ENCODE measurements at places on chromosomes 11 and 22.

DNA sequence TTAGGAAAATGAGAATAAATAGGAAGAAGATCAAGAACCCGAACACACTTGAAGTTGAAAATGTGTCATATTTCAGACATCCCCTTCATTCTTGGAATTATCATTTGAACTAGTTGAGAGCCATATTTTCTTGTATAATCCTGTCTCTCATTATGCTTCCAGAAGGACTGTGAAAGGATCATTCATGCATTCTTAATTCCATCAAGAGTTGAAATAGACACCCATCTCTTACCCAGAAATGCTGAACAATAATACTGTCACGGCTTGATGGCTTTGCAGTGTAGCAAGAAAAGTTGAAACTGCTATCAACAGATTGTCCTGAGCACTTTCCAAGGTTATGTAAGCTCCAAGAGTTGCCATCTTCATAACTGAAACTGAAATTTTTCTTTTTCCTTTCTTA is 79.7 kb downstream of the ARHGAP42 start:
- DNase-seq: no peak

DNA sequence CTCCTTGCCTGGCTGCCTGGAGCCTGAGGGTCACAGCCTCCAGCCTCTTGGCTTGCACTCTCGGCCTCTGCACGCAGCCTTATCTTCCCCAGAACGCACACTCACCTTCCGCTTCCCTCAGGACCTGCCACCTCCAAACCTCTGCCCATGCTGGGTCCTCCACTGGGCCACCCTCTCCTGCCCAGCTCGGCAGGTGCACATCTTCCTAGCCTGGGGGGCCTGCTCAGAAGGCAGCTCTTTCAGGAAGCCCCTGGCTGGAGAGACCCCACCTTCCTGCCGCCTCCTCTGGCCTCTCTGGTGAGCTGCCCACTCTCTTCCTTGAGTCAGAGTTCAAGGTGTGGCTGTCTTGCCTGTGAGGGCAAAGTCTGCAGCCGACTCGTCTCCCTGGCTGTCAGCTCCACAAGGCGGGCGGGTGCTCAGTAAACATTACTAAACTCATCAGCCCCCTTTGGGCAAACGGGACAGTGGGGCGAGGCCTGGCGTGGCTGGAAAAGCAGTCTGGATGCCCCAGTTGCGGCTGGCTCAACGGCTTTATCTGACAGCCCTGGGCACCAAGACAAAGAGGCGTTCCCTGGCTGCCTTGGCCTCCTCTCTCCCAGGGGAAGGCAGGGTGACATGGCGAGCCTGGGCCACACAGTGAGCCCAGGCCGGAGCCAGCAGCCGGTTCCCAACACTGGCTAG is 1.7 kb upstream of the LINC01488 start:
- no peak for DNase-seq

DNA sequence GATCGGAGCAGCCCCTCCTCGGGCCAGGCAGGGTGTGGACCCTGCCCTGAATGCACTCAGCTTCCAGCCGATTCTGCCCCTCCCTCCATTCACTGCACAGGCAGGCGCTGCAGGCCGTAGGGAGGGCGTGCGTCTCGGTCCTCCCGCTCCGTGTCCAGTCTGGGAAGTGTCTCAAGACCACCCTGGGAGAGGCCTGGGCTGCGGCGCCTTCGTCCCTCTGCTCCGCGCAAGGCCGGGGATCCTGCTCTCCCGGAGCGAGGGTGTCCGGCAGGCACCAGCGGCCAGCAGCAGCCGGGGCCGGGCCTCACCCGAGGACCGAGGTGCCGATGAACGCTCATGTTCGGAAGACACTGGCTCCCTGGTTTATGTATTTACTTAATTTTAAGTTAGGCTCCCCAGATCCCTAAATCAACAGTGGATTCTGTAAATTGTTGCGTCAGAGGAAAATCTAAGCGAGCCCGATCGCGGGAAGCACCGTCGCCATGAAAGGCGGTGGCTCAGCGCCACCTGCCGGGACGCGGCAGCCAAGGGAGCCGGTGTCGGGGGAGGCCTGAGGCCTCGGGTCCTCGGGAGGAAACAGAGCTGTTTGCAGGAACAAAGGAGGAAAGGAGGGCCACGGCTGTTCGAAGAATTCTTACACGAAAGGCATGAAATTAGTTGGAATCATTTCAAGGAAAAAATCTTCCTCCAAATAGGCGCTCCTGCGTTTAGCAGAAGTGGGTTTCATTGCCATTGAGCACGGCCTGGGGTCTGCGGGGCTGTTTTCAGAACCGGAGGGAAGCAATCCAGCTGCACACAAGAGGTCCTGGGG is 195.3 kb downstream of the BRD1 start:
- DNase-seq: no peak

GRCh38 chr11:69444381-69445130 is 36.9 kb upstream of the LINC01488 start:
- no peak for DNase-seq

Measured in stimulated activated CD4-positive, alpha-beta T cell treated with anti-CD3 and anti-CD28 coated beads, Interleukin-4, amount 100 ng/mL, for 4 hours (primary cell).